Activated gamma-delta T cell (primary cell): ENCODE measurements at places on chromosomes 6 and 20.

- DNase-seq = no peak
Observed at GRCh38 chr6:40509086-40509485, 78.1 kb downstream of the LRFN2 start.

GRCh38 chr6:107066697-107067659 lies 39.0 kb downstream of the MTRES1 start:
- no peak for DNase-seq

DNA sequence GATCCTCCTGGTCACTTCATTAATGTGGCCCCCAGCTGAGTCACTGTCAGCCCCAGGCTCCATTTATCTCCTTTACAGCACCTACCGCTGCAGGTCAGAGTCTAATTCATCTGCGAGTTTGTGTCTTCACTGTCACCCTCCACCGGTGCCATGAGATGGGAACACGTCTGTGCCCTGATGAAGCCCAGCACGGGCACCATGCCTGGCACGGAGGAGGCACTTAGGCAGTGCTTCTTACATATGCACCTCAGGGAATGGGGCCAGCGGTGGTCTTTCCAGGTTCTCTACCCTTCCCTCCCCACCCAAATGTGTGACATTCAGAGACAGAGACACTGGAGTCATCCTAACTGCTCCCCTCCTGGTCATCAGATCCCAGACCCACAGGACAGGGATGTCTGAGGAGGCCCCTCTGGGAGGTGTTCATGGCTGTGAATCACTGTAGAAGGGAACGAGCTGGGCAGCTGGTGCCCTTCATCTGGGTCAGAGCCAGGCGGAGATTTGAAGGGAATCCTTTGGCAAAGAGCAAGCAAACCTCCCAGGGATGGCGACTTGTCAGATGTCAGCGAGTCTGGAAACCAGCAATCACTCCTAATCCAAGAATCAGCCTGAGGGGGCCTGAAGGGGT lies 364.6 kb downstream of the PREX1 start:
- no peak for DNase-seq

GRCh38 chr6:37521674-37522073 lies 22.0 kb upstream of the CCDC167 start:
- no peak for DNase-seq

GRCh38 chr6:33820784-33821520 lies 17.1 kb upstream of the MLN start:
- no peak for DNase-seq

- no peak for DNase-seq
Observed at GRCh38 chr6:30006170-30007131, 54.6 kb upstream of the POLR1H start.

DNA sequence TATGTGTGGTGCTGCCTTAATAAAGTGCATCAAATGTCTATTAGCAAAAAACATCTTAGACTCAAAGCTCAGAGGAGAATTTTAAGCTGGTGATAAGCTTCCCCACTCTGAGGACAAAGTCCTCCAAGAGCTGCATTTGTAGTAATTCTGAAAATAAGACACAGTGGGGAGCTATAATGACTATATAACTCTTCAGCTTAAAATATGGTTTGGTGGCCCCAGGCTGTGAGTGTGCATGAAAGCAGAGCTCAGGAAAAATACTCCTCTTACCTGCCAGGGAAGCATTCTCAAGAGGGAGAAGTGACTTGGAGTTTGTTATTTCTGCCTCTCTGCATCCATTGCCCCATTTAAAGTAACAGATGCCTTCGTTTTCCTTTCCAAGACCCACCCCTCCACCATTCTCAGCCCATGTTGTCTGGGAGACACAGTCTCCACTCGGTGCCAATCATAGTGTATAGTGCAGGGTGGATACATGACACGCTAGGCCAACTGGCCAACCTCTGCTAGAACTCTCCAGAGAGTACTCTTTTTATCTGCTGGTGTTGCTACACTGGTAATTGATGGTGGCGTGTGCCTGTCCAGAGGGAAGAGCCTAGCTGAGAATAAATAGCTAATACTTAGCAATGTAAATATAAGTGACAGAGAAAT lies 229.2 kb downstream of the PHF3 start:
- no peak for DNase-seq

- DNase-seq = no peak
Observed at GRCh38 chr6:129865013-129865412, 3.9 kb upstream of the TMEM244 start.

DNA sequence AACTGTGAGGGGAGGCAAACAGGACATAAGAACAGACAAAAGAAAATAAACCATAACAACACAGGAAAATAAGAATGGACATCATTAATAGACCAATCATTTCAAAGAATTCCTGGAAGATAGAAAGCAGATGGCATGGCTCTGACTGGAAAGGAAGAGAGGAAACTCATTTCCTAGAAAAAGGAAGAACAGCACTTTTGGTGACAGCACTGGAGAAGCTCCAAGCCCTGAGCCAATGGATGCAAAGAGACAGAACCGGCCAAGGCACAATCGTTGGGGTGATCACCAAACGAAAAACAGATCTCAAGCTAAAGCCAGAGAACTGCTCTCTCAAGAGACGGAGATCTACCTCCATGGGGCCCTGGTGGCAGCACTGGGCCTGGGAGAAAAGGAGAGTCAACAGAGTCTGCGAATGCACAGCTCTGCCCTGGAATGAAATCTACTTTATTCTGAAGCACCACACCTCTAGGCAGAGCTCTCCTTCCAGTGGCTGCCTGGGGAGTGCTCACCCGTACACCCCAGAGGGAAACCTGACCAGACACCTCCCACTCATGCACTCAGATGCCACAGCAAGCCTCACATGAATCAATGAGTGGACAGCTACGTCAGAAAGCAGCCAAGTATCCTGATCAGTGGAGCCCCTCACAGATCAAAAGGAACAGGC lies 24.2 kb downstream of the KIAA0319 start:
- no peak for DNase-seq

DNA sequence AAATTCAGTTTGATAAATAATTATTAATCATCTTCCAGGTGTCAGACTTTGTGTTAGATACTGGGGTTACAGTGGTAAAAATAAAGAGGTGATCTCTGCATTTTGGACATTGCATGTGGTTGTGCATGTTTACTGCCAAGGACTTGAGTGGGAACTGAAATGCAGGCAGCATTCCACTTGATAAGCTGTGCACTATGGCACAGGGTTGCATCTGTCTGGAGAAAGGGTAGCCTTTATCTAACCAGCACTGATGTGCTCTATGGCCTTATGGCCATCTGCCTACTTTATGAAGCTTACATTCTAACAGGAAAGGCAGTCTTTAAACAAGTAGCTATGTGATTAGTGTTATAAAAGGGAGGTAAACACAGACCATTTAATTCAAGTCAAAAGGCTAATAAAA lies 53.0 kb upstream of the MLIP start:
- DNase-seq = no peak

GRCh38 chr20:56706867-56707360 lies 77.8 kb downstream of the TFAP2C start:
- DNase-seq = no peak

DNA sequence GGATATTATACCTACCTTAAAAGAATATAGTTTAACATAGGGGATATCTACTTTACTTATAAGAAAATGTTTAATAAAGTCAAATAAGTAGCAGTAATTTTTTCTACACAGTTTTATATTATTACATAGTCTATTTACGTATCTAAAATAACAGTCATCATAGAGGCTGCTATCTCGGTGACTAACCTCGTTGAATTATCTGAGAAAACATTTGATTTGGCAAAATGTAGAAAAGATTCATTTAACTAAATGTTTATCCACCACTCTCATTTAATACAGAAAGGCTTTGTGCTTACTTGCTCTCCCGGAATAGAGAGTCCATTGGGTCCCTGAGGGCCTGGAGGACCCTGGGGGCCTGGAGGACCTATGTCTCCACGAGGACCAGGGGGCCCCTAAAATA lies 103.6 kb downstream of the COL12A1 start:
- DNase-seq = no peak

- no peak for DNase-seq
Observed at GRCh38 chr6:11437824-11438459, 99.6 kb upstream of the TMEM170B start.

- DNase-seq = no peak
Observed at GRCh38 chr6:55184782-55185530, 10.6 kb downstream of the HCRTR2 start.

DNA sequence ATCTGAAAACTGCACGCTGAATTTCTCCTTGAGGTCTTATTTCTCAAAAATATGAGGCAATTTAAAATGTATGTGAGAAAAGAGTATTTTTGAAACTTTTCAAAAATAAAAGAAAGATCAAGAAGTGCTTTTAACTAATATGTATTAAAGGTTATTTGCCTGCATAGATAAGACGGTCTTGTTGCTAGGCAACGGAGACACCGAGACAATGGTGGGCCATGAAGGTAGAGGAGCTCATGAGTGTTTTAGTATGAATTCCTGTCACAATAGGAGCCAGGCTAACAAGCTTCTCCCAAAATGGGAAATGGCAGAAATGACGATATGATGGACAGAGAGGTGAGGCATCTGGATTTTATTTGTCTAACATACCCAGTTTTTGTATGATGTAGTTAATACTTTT lies 308.2 kb downstream of the SLC35F1 start:
- no peak for DNase-seq

DNA sequence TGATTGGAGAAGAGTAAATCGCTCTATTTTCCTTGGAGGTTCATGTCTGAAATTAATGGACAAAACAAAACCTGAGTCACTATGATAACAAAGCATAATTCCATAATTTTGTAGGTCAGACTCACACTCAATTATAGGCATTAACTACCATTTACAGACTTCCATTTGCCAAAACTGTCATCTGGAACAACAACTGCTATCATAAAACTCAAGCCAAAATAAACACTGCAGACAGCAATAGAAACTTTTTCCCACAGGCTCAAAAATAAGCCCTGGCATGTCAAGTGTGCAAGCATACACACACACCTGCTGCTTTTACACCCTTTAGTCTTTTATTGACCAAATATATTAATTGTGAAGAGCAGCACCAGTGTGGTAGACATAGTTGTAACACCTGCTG lies 7.1 kb downstream of the MRPS10 start:
- DNase-seq = no peak

- no peak for DNase-seq
Observed at GRCh38 chr6:54860739-54861138, 14.2 kb downstream of the FAM83B start.

- DNase-seq = no peak
Observed at GRCh38 chr6:16270178-16270794, 31.9 kb downstream of the GMPR start.

DNA sequence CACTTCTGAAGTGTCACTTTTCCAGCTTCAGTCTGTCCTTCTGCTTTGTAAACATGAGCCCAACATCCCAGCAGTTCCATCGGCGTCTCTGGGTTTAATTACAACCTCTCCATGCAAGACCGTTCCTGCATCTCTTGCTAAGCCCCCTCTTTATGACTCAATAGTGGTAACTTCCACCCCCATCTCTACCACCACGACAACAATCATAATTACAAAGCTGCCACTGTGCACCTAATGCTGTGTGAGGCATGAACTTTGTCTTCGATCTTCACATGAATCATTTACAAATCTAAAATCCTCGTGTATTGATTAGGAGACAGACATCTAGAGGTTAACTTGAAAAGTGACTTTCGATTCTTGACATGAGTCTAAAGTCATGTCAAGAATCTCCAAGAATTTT lies 4.9 kb upstream of the CCR6 start:
- no peak for DNase-seq

DNA sequence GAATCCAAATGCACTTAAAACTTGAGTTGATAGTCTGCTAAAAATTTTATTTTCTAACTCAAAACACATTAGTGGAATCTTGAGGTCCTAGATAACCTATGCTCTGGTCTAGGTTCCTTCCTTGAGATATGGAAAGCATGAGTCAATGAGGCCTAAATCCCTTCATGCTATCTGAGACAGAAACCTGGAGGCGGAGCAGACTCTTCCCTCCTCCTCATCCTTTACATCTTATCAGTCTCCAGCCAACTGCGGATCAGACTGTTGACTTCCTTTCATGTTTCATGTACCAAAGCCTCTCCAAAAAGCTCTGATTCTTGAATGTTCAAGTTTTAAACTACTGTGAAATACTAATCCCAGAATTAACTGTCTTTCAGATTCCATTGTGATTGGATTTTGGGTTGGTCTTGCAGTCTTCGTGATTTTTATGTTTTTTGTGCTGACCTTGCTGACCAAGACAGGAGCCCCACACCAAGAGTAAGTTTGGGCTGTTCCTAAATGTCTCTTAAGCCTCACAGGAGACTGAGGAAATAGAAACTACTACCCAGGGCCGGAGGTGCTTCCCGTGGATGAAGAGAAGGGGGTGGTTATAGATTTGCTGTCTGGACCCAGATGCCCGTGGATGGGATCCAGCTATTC lies 29.1 kb downstream of the MRAP2 start:
- DNase-seq = no peak

DNA sequence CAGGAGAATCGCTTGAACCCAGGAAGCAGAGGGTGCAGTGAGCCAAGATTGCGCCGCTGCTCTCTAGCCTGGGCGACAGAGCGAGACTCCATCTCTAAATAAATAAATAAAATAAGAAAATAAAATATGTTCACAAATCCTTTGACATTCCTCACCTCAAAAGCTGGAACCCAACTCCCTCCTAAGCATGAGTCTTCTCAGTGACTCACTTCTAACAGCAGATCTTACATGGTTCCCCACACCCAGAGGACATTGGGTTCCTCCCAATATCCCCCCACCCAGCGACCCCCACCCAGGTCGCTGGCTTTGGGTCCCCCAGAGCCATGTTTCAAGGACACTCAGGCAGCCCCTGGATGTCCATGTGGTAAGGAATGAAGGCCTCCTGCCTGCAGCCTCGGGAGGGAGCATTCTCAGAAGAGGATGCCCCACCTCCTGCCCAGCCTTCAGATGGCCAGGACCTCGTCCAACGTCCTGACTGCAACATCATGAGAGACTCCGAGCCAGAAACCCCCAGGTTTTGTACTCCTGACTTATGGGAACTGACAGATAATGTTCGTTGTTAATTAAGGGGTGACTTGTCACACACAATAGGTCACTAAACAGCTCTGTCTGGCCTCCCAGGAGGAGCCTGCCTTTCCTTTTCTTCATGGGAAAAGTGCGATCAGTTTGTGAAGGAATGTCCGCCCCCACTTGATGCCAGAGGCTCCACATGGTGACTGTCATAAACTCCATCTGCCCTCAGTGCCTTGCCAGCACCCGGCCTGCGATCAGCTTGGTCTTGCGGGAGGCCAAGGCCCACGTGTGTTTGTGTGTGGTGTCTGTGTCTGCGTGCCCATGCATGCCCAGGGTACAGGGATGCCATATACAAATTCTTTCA lies 10.1 kb upstream of the GMEB2 start:
- DNase-seq = no peak

- no peak for DNase-seq
Observed at GRCh38 chr6:158760618-158761250, 58.4 kb downstream of the EZR start.

GRCh38 chr6:109296452-109296851 lies 85.8 kb downstream of the CD164 start:
- no peak for DNase-seq

- DNase-seq = no peak
Observed at GRCh38 chr6:132236744-132237143, 164.5 kb downstream of the MOXD1 start.

- no peak for DNase-seq
Observed at GRCh38 chr6:30510419-30511168, 21.3 kb downstream of the HLA-E start.

GRCh38 chr20:4516876-4517275 lies 204.8 kb upstream of the PRND start:
- DNase-seq = no peak

GRCh38 chr6:133542056-133542821 lies 301.1 kb downstream of the EYA4 start:
- no peak for DNase-seq
